ENCODE measurements at places on chromosomes 4 and X.

DNA sequence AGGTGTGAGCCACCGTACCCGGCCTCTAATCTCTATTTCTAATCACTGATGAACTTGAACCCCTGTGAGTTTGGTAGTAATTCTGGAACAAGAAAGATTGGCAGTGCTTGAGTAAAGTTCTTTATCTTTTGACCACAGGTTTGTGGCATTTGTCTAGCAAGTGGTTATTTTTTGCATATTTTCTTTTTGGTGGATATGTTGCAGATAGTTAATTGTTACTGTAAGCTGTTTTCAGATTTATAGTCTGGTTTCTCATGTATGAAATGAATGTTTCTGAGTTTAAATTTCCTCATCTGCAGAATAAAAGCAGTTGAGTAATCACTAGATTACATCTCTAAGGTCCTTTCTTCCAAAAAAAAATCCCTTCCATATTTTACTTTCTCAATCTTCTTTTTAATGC, 105.2 kb downstream of the GASK1B start:
- no peak for DNase-seq

DNA sequence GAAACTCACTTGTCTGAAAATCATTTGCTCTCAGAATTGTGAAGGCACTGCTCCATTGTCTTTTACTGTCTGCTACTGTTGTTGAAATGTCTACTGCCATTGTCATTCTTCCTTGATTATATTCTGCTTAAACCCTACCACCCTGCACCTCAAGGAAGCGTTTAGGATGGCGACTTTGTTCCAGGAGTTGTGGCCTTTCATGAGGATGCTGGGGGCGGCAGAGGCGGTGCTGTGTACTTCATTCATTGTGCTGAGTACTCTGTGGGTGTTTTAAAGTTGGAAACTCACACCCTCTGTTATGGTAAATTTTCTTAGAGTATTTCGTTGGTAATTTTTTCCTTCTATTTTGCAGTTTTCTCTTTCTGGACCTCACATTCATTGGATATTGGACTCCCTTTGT, 258.9 kb downstream of the TENM3 start:
- no peak for DNase-seq

DNA sequence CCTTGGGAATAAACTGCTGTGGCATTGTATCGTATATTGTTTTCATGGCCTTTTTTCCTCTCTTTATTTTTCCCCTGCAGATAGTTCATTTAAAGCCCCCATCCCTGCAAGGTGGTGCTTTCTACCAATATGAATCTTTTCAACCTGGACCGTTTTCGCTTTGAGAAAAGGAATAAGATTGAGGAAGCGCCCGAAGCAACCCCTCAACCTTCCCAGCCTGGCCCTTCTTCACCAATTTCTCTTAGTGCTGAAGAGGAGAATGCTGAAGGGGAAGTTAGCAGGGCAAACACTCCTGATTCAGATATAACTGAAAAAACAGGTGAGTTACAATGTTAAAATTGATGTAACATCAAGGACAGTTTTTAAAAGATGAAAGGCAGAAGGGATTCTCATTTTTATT, 601 bp downstream of the SMARCAD1 start:
- DNase-seq: no peak

DNA sequence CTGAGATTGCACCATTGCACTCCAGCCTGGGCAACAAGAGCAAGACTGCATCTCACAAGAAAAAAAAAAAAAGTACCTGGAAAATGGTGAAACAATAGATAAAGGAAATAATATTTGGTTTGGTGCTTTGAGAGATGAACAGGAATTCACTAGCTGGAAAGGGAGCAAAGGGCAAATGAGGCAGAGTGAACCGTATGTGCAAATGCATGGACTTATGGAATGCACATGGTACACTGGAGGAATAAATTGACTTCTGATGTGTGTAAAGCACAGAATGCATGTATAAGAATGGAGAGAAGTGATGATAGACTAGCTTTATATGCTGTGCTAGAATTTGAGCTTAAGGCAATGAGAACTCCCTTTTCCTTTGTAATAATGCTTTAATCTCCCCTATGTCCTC, 413.3 kb downstream of the SPRY1 start:
- no peak for DNase-seq

- DNase-seq: no peak
These were observed 17.5 kb upstream of the C4orf36 start for GRCh38 chr4:86909546-86910295.

DNA sequence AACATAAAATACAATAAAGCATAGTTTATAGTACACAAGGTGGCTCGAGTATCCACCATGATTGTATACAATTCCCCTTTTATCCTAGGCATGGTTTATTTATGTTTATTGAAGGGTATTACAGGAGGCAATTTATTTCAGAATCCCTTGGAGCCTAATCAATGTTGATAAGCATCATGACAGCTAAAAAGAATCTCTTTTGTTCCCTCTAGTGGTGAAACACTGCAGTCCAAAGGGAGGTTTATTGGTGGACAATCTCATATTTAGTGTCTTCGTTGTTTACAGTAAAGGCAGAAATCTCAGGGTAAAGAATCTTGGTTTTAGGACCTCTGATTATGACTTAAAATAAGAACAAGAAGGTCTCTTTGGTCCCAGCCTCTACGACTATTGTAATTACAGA, 1712.5 kb downstream of the C4orf33 start:
- DNase-seq: no peak

DNA sequence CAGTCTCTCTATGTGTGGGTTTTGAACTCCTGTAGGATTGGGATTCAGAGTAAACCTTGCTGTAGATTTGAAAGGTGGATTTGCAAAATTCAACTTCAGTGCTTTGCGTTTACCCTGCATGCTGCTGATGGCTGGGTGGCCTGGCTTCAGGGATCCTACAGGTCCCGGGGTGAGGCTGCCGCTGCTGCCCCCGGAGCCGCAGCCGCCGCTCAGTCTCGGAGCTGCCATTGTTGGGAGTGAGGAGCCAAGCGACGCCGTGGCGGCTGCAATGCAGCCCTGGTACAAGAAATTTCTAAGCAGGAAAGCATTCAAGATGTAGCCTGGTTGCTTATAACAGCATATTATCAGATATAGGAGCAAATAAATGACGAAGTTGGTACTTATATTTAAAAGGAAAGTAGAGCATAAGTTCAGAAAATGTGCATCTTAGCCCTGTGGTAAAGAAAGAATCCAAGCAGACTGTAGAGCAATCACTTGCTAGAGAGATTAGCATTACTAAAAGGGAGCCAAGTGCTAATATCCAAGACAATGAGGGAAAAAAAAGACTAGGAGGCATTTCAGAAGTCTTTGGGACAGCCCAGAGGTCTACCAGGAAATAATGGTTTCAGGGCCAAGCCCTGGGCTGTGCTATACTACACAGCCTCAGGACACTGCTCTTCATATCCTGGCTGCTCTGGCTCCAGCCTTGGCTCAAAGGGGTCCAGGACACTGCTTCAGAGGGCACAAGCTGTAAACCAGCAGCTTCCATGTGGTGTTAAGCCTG, 36.9 kb upstream of the CHIC1 start:
- no peak for DNase-seq

GRCh38 chr4:52423967-52424366, 235.1 kb downstream of the USP46 start:
- DNase-seq: no peak

- peak; percentile 17 for DNase-seq
These were observed 40.5 kb upstream of the OGT start for GRCh38 chrX:71492231-71493065.
